ENCODE measurements at places on chromosomes 13 and 19.

GRCh38 chr19:38182536-38183210 is 41.3 kb downstream of the DPF1 start:
- no peak for DNase-seq

DNA sequence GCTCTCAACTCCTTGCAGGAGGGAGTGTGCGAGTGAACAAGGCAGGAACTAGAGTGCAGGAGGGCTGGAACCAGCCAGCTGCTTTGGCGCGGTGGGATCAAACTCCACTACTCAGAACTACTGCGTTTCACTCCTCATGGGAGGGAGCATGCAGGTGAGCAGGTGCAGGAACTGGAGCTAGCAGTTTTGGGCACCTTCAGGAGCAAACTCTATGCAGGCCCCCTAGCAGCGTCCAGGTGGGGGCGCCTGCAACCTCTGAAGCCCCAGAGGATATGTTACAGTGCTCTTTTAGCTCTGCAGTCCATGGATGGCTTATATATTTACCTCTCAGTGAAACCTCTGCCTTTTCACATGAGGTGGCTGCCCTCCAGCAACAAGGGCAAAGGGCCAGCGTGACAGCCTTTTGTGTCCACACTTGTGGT is 1303.4 kb downstream of the PCDH9 start:
- DNase-seq = no peak

DNA sequence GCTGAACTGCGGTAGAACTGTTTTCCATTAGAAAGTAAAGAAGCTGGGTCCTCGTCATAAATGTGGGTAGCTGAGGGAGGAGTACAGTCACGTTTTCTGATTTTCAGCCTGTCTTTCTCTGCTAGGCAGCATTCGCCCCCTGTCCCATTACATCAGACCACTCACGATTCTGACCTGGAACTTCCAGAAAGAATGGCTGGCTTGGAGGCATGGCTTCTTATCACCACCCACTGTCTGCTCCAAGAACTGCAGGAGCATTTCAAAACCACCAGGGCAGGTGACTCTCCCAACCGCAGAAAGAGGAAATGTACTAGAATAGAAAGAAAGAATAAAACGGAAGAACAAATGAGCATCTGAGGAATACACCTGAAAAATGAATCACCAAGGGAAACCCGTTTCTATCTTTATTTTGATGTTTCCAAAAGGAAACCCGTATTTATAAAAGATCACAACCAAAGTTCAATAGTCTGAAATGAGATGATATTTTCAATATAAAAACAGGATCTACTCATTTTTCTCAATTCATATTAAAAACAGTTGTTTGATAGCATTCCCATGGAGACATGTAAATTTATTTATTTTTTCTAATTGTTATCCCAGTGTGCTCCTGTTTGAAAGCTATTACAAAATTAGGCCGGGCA is 22.1 kb upstream of the POMP start:
- DNase-seq = peak; percentile 41

GRCh38 chr13:55155046-55155445 is 1985.7 kb upstream of the PRR20A start:
- DNase-seq = no peak

DNA sequence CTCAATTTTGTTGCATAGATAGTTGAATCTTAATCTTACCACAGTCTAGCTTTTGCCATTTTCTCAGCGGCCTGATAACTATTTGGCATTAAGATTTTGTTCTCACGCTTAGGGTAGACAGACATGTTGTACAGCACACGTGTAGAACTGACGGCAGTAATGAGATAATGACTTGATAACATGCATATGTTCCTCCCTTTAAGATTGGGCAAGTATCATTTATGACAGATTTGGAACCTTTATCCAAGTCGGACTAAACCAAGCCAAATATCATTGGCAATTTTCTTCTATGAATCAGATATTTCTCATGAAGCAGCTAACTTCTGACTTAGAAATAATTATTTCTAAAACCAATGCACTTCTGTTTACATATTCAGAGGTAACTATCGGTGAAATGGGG is 205.5 kb downstream of the NDFIP2 start:
- no peak for DNase-seq

DNA sequence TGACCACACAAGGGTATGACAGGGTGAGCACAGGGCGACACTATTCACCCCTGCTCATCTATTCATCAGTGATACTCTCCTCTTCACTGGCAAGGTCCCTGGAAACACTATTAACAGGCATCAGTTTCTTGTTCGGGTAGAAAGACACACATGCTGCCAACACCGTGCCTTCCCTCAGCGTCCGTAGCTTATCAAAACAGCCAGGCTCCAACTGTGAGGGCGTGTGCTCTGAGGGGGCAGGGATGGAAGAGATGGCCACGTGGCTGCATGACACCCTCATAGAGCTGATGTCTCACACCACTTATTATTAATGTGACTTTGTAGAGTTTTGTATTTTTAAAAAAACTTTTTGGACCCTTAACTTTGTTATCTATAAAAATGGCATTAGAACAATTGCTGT is 160.3 kb downstream of the ITGBL1 start:
- no peak for DNase-seq

DNA sequence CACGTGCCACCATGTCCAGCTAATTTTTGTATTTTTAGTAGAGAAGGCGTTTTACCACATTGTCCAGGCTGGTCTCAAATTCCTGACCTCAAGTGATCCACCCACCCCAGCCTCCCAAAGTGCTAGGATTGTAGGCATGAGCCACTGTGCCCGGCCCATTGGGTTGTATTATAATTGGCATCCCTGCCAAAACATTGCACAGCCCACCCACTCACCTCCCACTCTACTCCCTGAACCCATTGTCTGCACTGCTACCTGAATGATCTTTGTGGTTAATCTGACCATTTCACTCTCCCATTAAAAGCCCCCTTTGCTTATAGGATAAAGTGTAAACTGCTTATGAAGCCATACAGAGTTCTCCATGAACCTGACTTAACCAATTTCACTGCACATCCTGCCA is 26.3 kb upstream of the KCTD12 start:
- no peak for DNase-seq

DNA sequence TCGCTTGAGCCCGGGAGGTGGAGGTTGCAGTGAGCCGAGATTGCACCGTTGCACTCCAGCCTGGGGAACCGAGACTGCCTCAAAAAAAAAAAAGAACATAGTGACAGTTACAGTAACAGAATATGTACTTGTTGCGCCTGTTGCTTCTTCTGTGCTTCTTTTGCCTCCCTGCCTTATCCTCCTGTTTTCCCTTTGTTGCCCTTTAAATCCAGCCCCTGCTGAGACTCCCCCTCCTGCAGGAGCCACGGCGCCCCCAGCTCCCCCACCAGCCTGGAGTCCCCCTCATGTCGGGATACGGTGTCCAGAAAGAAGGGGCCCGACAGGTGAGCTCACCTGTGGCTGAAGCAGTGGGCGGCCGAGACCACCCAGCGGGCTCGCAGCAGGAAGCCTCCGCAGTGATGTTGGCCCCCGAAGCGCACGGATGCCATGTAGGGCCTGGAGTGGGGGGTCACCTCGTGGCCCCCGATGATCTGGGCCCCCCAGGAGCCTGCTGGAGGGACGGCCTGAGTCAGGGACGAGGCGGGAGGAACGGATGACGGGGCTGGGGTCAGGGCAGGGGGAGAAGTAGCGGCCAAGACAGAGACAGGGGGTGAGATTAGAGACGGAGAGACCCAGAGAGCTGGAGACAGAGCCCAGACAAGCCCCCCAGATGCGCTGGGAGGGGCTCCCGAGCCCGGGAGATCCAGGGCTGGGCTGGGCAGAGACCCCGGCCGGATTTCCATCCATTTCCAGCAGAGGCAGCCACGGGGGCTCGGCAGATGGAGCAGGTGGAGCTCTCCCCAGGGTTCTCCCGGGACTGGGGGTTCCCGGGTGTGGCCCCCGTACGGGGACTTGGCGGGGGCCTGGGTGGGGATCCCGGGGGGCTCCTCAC is 536 bp downstream of the PRSS57 start:
- DNase-seq = no peak

GRCh38 chr13:95201814-95202651 is 99.2 kb downstream of the ABCC4 start:
- DNase-seq = no peak

DNA sequence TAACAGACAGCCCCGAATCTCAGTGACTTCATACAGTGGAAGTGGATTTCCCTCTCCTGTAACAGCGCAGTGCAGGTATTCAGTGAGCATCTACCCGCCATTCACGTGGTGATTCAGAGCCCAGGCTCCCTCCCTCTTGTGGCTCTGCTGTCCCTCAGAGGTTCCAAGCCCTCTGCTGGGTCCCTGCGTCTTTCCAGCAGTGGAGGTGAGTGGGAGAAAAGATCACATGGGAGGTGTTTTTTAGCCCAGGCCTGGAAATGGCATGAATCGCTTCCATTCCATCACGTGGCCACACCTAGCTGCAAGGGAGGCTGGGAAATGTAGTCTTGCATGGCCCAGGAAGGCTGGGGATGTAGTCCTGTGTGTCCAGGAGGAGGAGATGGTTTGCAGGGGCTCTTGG is 61.4 kb downstream of the DPF1 start:
- no peak for DNase-seq

DNA sequence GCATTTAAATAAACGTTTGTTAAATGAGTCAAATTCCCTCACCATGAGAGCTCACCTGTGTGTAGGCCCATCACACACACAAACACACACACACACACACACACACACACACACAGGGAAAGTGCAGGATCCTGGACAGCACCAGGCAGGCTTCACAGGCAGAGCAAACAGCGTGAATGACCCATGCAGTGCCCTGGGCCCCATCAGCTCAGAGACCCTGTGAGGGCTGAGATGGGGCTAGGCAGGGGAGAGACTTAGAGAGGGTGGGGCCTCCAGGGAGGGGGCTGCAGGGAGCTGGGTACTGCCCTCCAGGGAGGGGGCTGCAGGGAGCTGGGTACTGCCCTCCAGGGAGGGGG is 8.5 kb upstream of the CEACAM5 start:
- no peak for DNase-seq

DNA sequence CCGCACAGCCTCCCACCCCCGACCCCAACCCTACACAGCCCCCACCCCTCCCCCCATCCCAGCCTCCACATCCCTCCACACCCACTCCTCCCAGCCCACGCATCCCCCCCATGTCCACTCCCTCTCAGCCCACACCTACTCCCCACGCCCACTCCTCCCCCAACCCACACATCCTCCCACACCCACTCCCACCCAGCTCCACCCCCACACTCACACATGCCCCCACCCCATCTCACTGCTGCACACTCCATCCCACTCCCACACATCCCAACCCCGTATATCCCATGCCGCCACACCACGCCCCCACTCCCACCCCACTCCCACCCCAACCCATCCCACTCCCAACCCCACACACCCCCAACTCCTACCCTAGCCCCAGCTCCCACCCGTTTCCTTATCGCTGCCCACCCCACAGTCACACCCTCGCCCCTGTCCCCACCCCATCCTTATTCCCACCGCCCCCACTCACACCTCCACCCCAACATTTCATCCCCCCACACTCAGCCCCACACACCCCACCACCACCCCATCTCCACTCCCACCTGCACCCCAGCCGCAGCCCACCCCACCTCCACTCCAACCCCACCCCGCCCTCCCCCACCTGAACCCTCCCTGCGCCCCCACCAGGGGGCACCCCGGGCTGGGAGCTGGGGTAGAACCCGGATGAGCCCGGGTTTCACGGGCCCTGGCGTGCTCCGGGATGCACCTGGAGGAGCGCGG is 809 bp downstream of the TDRD12 start:
- DNase-seq = no peak

- no peak for DNase-seq
Measured at GRCh38 chr13:21610687-21611086, 6.7 kb upstream of the MICU2 start.

DNA sequence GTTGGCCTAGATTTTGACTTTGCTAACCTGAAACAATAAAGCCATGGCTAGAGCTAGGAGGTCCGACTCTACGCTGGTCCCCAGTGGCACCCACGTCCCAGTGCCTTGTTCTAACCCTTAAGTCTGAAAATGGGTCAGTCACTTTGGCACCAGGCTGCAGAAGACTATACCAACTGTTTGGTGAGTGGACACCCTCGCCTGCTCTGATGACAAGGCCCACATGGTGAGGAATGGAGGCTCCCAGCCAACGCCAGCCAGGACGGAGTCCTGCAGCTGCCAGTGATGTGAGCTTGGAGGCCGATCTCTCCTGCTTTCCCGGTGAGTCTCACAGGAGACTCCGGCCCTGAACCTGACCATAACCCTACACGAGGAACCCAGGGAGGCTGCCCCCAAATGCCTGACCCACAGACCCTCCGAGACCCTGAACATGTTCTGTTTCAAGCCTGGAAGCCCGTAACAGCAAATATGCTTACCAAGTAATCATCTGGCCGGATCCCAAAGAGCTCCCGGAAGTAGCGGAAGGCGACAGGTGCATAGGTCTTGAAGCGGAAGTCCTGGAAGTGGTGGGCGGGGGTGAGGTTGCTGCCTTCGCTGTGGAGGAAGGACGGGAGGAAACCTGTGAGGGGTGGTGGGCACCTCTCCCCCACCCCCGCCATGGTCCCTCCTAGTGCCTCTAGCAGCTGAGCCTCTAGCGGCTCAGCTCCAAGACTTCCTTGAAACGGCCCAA is 34.1 kb upstream of the CACTIN start:
- no peak for DNase-seq

- DNase-seq = no peak
Measured at GRCh38 chr19:56905631-56906150, 65.2 kb upstream of the PEG3 start.

DNA sequence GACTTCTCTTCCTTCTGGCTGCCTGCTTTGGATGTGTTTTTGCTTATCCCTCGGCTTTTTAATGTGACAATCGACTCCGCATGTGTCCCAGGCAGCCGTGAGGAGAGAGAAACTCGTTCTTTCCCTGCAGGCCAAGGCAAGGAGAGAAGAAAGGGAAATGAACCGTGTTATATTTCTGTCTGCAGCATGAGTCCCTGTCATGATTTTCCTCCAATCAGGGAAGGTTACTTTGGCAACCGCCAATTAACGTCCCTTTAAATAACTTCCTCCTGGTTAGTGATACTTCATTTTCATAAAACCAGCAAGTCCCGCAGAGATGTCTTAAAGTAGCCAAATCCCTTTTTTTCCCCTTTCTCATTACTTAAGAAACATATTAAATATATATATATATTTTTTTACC is 42.6 kb downstream of the RFC3 start:
- no peak for DNase-seq

GRCh38 chr13:77386046-77386445 is 59.2 kb upstream of the MYCBP2 start:
- no peak for DNase-seq
